BJ (cell line): ENCODE measurements at places on chromosomes 1 and 21. TPM values are rescaled to one million over a fixed set of nuclear protein-coding genes. Genes with fewer than 3 reads are reported as not detected.

DNA sequence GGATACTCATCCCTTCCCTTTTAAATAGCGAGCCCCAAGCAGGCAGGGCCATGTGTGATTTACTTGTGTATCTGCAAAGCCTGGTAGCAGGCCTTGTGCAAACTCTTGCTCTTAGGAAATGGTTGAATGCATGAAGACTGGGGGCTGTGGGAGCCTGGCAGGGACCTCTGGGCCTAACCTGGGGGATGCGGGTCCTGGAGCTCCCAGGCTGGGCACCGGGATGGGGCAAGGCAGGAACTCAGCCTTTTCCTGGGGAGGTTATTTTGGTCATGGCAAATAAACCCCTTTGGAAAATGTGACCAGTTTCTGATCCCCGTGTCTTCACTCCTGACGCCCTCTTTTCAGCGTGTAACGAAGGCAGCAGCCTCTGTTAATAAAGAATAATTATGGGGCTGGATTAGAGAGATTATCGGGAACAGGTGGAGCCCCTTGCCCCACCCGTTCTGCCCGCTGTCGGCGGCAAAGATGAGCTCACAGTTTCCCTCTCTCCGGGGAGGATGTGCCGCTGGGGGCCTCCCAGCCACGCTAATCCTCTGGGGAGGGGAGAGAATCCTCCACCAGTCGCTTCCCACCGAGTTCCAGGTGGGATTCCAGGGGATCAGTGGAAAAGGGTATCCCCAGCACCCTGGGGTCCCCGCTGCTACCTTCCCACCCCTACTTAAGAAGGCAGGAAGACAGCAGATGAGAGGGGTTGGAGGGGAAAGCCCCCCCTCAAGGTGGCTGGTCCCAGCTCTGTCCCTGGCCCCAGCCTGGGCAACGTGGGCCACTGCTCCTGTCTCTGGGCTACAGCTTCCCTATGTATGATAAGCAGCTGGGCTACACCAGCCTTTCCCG, 69.7 kb upstream of the WNT4 start:
- no peak for DNase-seq

DNA sequence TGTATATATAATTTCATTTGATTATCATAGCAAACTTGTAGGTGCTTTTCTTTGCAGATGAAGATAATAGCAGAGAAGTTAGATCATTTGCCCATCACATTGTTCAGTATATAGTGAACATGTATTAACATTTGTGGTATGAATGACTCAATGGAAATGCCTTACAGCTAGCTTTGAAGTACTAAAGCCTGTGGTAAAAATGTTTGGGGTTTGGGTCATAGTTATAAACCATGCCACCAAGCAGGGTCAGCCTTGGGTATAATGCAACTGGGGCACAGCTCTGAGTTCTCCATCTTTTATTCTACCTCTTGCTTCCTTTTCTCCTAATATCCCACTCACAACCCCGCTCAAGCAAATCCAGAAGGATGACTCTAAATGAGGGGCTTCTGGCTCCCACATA, 141.6 kb downstream of the KCNT2 start:
- DNase-seq = no peak

The LIPI gene
- not detected in 2 replicates for polyA plus RNA-seq

DNA sequence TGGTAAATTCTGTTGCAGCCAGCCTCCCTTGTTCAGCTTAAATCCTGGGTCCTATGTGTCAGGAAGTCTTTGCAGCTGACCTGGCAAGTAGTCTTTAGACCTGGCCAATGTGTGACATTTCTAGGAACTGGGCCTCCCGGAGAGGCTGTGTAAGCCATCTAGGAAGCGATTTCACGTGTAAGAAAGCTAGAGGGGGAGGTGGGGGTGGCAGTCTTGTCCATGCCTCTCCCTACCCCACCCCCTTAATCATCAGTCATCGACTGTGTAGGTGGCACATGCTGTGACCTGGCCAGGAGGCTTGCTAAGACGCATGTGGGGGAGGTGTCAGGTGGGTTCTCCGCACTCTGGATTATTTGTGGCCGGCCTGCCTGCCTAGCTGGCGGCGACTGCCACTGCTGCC, 8.4 kb downstream of the C1orf226 start:
- DNase-seq = no peak

- DNase-seq = no peak
Measured at GRCh38 chr1:167641786-167642500, 11.9 kb downstream of the RCSD1 start.

GRCh38 chr1:177451191-177451590, 280.4 kb downstream of the BRINP2 start:
- DNase-seq = no peak

GRCh38 chr21:46078322-46078977, 19.5 kb upstream of the COL6A2 start:
- no peak for DNase-seq

The OR2T3 gene
- polyA plus RNA-seq = not detected in 2 replicates

- DNase-seq = no peak
Measured at GRCh38 chr1:230609208-230609607, 33.1 kb upstream of the COG2 start.

DNA sequence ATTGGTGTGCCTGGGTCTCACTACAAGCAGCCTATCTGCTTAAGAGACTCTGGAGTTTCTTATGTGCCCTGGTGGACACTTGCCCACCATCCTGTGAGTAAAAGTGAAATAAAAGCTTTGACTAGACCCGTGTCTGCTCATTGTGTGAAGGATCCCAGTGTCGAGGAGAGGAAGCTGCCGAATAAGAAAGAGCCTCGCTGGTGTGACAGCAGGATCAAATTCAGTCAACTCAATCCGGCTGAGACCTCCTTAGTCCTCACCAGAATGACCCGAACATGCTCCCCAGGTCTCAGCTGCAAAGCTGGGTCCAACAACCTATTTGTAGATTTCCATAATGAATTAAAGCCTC, 14.8 kb downstream of the CD2 start:
- DNase-seq = no peak

GRCh38 chr1:240401731-240402130, 210.2 kb downstream of the GREM2 start:
- DNase-seq = no peak

DNA sequence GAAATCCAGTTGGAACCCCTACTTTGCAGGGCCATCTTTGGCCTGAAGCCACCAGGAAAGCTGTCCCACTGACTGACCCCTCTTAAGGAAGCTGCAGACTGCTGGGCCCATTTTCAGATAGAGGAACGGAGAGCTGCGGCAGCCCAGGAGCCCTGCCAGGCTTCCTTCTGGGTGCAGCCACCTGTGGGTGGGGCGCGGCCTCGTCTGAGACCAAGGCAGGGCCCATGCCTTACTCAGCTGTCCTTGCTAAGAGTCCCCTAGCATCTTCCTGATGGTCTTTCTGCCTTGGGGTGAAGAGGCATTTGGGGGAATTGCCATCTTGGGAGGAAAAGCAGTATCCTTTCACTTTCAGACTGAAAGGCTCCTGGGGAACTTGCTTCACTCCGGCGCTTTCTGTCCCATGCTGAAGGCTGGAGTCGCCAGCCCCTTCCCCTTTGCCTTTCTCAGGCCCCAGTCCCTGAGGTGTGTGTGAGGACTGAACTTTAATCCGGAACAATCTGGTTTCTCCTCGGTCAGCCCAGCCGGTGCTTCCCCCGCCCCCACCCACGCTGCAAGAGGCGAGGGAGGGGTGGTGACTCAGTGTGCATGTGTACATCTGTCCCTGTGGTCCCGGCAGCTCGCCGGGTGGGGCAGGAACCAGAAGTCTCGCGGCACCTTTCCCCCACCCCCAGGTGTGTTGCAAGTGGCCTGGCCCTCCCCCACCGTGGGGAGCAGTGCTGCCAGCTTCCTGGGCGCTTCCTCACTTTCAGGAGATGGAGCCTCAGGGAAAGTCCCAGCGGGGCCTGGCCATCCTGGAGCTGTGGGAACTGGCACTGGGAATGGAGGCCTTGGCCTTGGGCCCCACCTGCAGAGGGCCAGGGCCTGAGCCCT, 5.1 kb downstream of the ZC3H12A start:
- DNase-seq = peak; percentile 65

- no peak for DNase-seq
Measured at GRCh38 chr1:238340989-238341388, 450.3 kb upstream of the ZP4 start.

The CA6 gene
- not detected in 2 replicates for polyA plus RNA-seq

The RXFP4 gene
- not detected in 2 replicates for polyA plus RNA-seq

The S100A16 gene
- 490 and 699 TPM in 2 replicates for polyA plus RNA-seq

DNA sequence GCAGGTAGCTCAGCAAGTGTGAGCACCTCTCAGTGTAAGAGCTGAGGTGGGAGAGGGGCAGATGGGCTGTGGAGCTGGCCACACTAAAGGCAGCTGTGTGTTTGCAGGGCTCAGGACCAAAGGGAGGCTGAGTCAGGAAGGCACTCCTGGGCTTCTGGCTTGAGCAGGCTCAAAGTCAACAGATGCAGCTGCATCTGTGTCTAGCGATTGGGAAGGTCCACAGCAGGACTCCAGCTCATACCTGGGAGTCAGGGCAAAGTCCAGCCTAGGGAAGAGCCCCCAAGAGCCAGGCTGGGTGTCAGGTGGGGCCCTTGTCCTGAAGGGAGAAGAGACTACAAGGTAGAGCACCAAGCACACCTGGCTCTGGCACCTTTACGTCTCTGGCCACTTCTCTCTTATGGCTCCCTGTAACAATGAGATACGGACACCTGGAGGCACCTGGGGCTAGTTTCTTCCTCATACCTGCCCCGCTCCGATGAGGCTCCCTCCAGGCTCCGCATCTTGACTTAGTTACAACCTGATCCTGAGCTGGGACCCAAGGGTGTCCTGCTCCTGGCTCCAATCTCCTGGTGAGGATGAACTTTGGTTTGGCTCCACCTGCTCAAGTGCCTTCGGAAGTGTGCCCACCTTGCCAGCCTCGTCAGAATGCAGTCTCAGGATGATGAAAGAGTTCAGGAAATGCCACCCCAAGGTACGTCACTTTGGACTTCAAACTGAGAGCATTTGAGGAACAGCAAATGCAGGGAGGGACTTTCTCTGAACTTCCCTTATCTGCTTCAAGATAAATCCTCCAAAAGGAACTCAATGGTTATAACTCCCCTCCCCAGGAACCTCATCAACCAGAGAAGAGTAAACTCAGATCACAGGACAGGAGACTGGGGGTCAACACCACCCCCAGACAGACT, 21.5 kb upstream of the SLC2A1 start:
- no peak for DNase-seq

GRCh38 chr1:222579316-222579715, 10.4 kb downstream of the TAF1A start:
- no peak for DNase-seq

DNA sequence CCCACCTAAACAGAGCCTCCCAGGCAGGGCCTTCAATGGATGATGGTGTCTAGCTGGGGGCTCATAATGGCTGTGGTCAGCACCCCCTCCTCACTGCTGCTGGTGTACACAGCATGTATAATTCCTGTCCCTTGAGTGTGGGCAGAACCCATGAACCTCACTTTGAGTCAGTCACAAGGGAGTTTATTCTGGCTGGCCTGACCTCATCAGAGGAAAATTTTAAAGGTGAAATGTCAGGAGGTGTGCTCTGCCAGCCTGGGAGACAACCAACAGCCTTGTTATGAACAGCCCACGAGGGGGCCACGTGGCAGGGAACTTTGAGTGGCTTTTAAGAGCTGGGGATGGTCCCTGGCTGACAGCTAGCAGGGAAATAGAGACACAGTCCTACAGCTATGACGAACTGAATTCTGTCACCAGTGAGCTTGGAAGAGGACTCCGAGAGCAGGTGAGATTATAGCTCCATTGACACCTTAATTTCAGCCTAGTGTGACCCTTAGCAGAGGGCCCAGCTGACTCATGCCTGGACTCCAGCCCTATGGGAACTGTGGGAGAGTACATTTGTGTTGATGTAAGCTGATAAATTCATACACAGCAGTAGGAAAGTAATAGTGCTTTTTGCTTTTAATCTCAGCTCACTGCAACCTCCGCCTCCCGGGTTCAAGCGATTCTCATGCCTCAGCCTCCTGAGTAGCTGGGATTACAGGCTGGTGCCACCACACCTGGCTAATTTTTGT, 73.5 kb upstream of the RUNX3 start:
- DNase-seq = no peak

GRCh38 chr21:38495696-38496095, 2.6 kb downstream of the ERG start:
- no peak for DNase-seq

GRCh38 chr1:115065021-115065420, 24.3 kb downstream of the TSPAN2 start:
- no peak for DNase-seq

DNA sequence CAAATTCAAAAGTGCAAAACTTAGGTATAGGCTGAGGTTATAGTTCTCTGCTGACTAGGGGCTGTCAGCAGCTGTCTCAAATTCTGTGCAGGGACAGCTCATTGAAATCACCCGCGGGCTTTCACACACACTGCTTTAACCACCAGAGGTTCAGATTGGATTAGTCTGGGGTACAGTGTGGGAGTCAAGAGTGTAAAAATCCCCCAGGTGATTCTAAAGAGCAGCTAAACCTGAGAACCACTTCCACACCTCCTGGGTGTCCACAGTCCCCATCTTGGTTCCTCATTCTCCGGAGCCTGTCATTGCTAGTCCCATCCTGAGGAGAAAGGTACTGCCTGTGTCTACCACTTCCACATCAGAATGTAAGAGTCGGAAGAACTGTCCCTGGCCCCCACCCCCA, 9.9 kb upstream of the TDRD10 start:
- DNase-seq = no peak
